ENCODE measurements at places on chromosomes 3 and 15.

GRCh38 chr15:38040615-38041014 is 106.2 kb downstream of the TMCO5A start:
- DNase-seq: no peak

- no peak for DNase-seq
Observed at GRCh38 chr3:102699104-102699818, 264.4 kb downstream of the ZPLD1 start.

- no peak for DNase-seq
Observed at GRCh38 chr15:73955861-73956742, 29.8 kb downstream of the LOXL1 start.

DNA sequence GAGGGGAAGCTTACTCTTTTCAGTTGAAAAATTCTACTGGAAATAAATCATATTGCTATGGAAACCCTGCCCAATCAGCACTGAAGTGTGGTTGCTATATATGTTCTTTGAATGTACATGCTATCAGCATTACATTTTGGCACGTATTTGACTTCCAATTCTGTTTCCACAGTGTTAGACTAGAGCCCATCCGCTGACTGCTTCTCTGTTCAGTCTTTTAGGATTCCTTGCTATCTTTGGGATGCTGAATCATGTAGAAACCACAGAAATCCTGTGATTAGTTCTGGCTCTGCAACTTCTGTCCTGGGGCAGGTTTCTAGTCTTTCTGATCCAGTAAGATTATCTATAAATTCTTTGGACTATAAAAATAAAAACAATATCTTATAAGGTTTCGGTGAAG is 128.2 kb upstream of the SLC7A14 start:
- no peak for DNase-seq

DNA sequence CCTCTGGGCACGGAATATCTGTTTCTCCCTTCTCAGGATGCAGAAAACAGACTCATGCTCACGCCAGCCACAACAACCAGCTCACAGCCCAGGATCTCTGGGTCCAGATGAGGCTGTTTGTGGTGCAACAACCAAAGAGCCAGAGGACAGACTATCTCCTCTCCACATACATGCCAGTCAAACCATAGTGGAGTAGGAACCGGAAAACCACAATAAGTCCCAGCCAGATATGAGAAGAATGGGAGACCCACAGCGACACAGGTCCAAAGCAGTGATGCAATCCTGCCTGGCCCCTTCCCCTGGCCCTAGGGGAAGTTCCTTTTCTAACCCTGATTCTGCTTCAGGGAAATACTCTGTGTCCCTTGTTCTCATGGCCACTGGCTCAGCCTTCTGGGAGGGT is 27.6 kb downstream of the MEX3B start:
- DNase-seq: no peak
